ENCODE measurements at places on chromosomes 7 and 10. TPM values are rescaled to one million over a fixed set of nuclear protein-coding genes. Genes with fewer than 3 reads are reported as not detected.

AKR1C4 gene
- total RNA-seq, result not detected

C10orf62 gene
- not detected for total RNA-seq

INPP5A gene
- 54.3 TPM for total RNA-seq

VWDE gene
- total RNA-seq, result 2.8 TPM

CLEC2L gene
- total RNA-seq, result not detected

CDK1 gene
- total RNA-seq, result 1.6 TPM

HTR7 gene
- 0.94 TPM for total RNA-seq

MMRN2 gene
- 66.2 TPM for total RNA-seq

TMEM273 gene
- 35.1 TPM for total RNA-seq

OR2A5 gene
- not detected for total RNA-seq

ZSCAN25 gene
- total RNA-seq, result 19.8 TPM

STK31 gene
- total RNA-seq, result 1.8 TPM

ATOH7 gene
- 0.22 TPM for total RNA-seq

TYW1B gene
- total RNA-seq, result 4.8 TPM

SFTPA1 gene
- total RNA-seq, result 6.3 TPM

OR6V1 gene
- not detected for total RNA-seq

STOX1 gene
- 0.27 TPM for total RNA-seq

OR2A25 gene
- total RNA-seq, result not detected

ZRANB1 gene
- total RNA-seq, result 27.6 TPM

GSDME gene
- 8.8 TPM for total RNA-seq

KCNH2 gene
- 3.2 TPM for total RNA-seq

DEPP1 gene
- 190 TPM for total RNA-seq
